Transverse colon (tissue), 4 donors: ENCODE measurements at places on chromosomes 16 and 17. TPM values are rescaled to one million over a fixed set of nuclear protein-coding genes. Genes with fewer than 3 reads are reported as not detected.

DNA sequence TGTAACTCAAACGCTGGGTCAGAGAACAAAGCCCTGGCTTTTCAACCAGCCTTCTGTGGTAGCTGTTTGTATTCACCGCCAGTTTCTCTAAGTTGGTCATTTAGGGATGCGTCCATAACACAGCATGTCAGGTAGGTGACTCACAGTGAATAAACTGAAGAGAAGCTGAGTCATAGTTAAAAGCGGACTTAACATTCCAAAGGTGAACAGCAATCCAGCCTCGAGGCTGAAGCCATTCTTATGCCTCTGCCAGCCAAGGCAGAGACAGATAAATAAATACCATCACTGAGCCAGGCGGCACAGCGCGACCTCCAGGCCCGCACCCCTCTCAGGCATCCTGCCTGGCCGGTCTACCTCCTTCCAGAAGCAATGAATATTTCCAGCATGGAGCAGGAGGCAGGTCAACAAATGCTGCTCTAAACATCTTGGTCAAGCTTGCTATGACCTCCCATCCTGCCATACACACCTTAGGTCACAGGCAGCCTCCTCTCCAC, 12.4 kb upstream of the CACNG4 start:
- no peaks in the 10 kb centered on the region for H3K36me3 ChIP-seq
- H3K4me3 ChIP-seq = no peak overlapping the region
- DNase-seq = peak; percentile 66
- peaks cover 6% of the 10 kb centered on the region for H3K4me1 ChIP-seq

DNA sequence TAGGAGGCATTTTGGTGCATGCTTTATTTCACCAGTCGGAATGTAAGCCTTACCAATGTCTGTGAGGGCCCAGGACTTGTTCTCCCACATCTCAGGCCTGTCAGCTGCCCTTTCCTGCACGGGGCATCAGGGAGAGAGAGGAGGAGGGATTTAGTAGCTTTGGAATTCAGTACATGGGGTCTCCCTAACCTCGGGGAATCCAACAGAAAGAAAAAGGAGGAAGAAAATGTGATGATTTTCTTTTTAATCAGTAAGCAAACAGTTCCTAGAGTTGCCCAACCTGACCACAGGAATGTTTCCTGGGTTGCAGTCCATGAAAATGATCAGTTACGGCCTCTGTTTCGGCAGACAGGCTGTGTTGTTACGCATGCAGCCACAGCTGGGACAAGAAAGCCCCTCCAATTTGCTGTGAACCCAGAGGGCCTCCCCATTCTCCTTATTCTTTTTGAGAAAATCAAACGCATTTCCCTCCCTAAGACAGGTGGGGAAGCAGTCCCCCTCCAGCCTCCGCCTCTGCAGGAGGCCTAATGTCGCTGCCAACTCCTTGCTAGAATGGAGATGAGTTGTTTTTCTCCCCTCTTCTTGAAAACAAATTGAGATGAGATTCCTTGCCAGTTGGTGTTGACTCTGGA, 53.1 kb upstream of the TANGO6 start:
- peak; percentile 18 for DNase-seq
- no peaks in the 10 kb centered on the region for H3K36me3 ChIP-seq
- H3K27ac ChIP-seq = peak overlapping the region; percentile 78
- no peaks in the 10 kb centered on the region for H3K27me3 ChIP-seq
- H3K4me3 ChIP-seq = no peak overlapping the region

GRCh38 chr16:12002447-12003006, 26.0 kb downstream of the SNX29 start:
- no peaks in the 10 kb centered on the region for H3K36me3 ChIP-seq
- no peak overlapping the region for H3K27ac ChIP-seq
- no peaks in the 10 kb centered on the region for H3K4me1 ChIP-seq
- no peak overlapping the region for H3K4me3 ChIP-seq
- no peak for DNase-seq

GRCh38 chr16:88758227-88758943, 26.6 kb downstream of the PIEZO1 start:
- H3K4me1 ChIP-seq = peaks cover 59% of the 10 kb centered on the region
- DNase-seq = no peak
- H3K4me3 ChIP-seq = no peak overlapping the region
- peak overlapping the region; percentile 88 for H3K27ac ChIP-seq
- no peaks in the 10 kb centered on the region for H3K27me3 ChIP-seq

GRCh38 chr17:81164371-81165245, 699 bp upstream of the PVALEF start:
- H3K36me3 ChIP-seq = no peaks in the 10 kb centered on the region
- H3K4me1 ChIP-seq = peaks cover 10% of the 10 kb centered on the region
- no peak overlapping the region for H3K4me3 ChIP-seq
- H3K27me3 ChIP-seq = peaks cover 54% of the 10 kb centered on the region

MYH11 gene
- 1,419 TPM for total RNA-seq

VAMP2 gene
- total RNA-seq = 49.4 TPM

FBXL19 gene
- total RNA-seq = 19.4 TPM

KRT28 gene
- not detected for total RNA-seq
